ENCODE measurements at places on chromosomes 2 and 18. TPM values are rescaled to one million over a fixed set of nuclear protein-coding genes. Genes with fewer than 3 reads are reported as not detected.

The COL4A3 gene
- not detected for total RNA-seq

The MRPL53 gene
- 77.6 TPM for total RNA-seq

The HSBP1L1 gene
- total RNA-seq: 43.1 TPM

The USP14 gene
- 29.0 TPM for total RNA-seq

The PJVK gene
- 1.3 TPM for total RNA-seq

The MLPH gene
- total RNA-seq: 2.9 TPM

The REG1B gene
- not detected for total RNA-seq

The SGO2 gene
- total RNA-seq: 2.0 TPM

The RAX gene
- not detected for total RNA-seq

The SERPINB7 gene
- 13.5 TPM for total RNA-seq

The KDSR gene
- 65.7 TPM for total RNA-seq

The SAP130 gene
- total RNA-seq: 21.9 TPM

The SIGLEC15 gene
- 0.17 TPM for total RNA-seq

The LONRF2 gene
- 0.02 TPM for total RNA-seq

The EMILIN1 gene
- not detected for total RNA-seq

The FOXD4L1 gene
- 0.33 TPM for total RNA-seq

The TMEM178A gene
- 1.5 TPM for total RNA-seq

The CCDC102B gene
- total RNA-seq: not detected

The COLEC11 gene
- not detected for total RNA-seq

The EFR3B gene
- under 0.01 TPM for total RNA-seq

The UGT1A4 gene
- 0.83 TPM for total RNA-seq

The HJURP gene
- 43.5 TPM for total RNA-seq

The KLHL29 gene
- total RNA-seq: 16.3 TPM

The TOGARAM2 gene
- not detected for total RNA-seq

The MFSD2B gene
- 0.69 TPM for total RNA-seq

The LDLRAD4 gene
- total RNA-seq: not detected

The DNER gene
- 0.17 TPM for total RNA-seq

The PECR gene
- 8.0 TPM for total RNA-seq

The METTL4 gene
- total RNA-seq: 14.5 TPM

The FASTKD2 gene
- total RNA-seq: 45.0 TPM

The ZAP70 gene
- total RNA-seq: not detected

The TXNL1 gene
- 64.9 TPM for total RNA-seq

The MAPRE2 gene
- total RNA-seq: 7.3 TPM

The NEB gene
- total RNA-seq: 0.14 TPM

The NTSR2 gene
- total RNA-seq: not detected

The CETN1 gene
- total RNA-seq: not detected

The GPR75 gene
- total RNA-seq: 7.8 TPM

The DSEL gene
- total RNA-seq: 4.8 TPM

The ATL2 gene
- total RNA-seq: 62.7 TPM

The TMEM163 gene
- not detected for total RNA-seq

The ACVR1 gene
- total RNA-seq: 54.5 TPM

The TNS1 gene
- total RNA-seq: 20.0 TPM

The MDH1B gene
- total RNA-seq: 0.51 TPM

All from mammary epithelial cell (primary cell).